SHP77 treated with DMSO at 0.1 percent for 48 hours (cell line): ENCODE measurements at places on chromosomes 2 and 18.

DNA sequence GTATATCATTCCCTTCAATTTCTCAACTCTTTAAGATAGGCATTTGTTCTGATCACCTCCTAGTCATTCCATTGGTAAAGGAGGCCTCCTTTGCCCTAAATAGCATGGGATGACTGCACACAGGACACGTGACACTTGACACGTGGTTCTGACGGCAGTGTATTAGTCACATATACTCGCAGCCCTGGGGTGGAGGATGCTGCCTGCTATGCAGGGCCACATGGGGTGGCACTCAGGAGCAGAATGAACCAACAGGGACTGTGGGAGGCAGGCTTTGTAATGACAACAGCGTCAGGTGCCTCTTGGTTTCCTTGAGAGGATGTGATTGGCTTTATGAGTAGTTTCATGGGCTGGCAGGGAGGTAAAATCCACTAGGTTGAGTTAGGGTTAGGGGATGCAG is 9.3 kb upstream of the KCNS3 start:
- no peak for DNase-seq

- DNase-seq = no peak
These were observed 456.8 kb downstream of the MTX2 start for GRCh38 chr2:176725873-176726645.

DNA sequence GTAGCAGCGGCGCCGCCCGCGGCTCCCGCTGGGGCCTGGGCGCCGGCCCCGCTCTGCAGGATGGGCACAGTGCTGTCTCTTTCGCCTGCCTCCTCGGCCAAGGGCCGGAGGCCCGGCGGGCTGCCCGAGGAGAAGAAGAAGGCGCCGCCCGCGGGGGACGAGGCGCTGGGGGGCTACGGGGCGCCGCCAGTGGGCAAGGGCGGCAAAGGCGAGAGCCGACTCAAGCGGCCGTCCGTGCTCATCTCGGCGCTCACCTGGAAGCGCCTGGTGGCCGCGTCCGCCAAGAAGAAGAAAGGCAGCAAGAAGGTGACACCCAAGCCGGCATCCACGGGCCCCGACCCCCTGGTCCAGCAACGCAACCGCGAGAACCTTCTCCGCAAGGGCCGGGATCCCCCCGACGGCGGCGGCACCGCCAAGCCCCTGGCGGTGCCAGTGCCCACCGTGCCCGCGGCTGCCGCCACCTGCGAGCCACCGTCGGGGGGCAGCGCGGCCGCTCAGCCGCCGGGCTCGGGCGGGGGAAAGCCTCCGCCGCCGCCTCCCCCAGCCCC is 369 bp downstream of the CDK5R2 start:
- DNase-seq = no peak

DNA sequence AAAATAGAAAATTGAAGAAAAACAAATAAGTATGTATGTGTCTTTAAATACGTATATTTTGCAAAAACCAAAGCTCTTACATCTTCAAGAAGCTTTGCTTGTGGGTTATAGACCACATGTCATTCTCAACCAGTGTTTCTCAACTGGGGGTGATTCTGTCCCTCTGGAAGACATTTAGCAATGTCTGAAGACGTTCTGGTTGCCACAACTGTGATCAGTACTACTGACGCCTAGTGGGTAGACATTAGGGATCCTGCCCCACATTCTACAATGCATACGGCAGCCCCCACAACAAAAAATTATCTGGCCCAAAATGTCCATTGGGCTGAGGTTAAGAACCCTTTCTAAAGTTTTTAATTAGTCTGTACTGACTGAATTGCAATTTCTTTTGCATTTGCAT is 48.4 kb downstream of the UNC50 start:
- no peak for DNase-seq

GRCh38 chr2:237403024-237403882 is 10.7 kb downstream of the COL6A3 start:
- DNase-seq = no peak

- DNase-seq = peak; percentile 13
These were observed at the start of gene FIGN for GRCh38 chr2:163735685-163736432. TSS of gene FIGN (minus strand) at chr2:163736008. CDS start at chr2:163734927, 1,081 bp downstream.

- no peak for DNase-seq
These were observed 449.5 kb upstream of the PKDCC start for GRCh38 chr2:41598161-41598894.

- DNase-seq = no peak
These were observed 127.5 kb upstream of the GAREM1 start for GRCh38 chr18:32598144-32598543.

- no peak for DNase-seq
These were observed at the start of gene SIGLEC15 for GRCh38 chr18:45825258-45826044. TSS of gene SIGLEC15 (plus strand) at chr18:45825675. CDS start at chr18:45825729, 54 bp downstream.

- no peak for DNase-seq
These were observed at the start of gene CD28 for GRCh38 chr2:203706403-203706802. TSS of gene CD28 (plus strand) at chr2:203706639. CDS start at chr2:203706697, 58 bp downstream.

DNA sequence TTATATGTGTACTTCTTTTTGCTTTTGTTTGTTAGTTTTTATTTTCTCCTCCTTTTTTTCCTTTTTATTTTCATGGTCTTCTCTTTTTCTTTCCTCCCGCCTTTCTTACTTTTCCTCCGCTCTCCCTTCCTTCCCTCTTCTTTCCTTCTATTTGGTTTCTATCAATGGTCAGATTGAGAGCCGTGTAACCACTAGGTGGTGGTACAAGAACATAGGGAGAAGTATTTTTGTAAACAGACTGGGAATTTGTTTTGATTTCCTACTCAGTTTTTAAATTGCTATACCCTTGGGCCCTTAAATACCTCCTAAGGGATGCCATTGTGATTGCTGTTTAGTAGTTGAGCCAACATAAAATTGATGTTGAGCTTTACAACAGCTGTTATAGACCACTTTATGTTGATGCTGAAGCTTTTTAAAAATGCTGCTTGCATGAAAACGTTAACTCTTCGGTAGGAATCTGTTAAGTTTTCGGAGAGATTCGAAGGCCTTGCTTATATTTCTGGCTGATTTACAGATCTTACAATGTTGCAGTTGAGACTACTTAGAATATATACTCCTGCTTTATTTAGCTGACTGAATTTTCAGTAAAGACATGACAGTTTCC is 124.2 kb downstream of the UBE2E3 start:
- DNase-seq = peak; percentile 14

- no peak for DNase-seq
These were observed 368.2 kb downstream of the CDH2 start for GRCh38 chr18:27808683-27809082.

- no peak for DNase-seq
These were observed 115.9 kb upstream of the ARHGAP28 start for GRCh38 chr18:6613581-6613980.

- no peak for DNase-seq
These were observed 166.0 kb upstream of the VWC2L start for GRCh38 chr2:214244847-214245246.

DNA sequence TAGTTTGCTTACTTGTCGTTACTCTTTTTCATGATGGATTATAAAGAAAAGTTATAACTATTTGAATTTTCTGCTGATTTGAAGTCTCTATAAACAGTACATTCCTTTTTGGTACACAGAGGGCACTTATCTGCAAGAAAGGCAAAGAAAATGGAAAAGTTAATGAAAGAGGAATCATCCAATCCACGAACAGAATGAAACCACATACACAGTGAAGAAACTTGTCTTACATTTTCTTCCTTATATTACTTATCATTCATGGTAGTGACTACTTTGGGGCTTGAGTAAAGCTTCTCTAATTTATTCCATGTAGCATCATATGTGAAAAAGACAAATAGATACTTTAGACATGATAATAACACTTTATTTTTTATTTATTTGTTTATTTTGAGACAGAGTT is 14.8 kb upstream of the ACTR3 start:
- no peak for DNase-seq

DNA sequence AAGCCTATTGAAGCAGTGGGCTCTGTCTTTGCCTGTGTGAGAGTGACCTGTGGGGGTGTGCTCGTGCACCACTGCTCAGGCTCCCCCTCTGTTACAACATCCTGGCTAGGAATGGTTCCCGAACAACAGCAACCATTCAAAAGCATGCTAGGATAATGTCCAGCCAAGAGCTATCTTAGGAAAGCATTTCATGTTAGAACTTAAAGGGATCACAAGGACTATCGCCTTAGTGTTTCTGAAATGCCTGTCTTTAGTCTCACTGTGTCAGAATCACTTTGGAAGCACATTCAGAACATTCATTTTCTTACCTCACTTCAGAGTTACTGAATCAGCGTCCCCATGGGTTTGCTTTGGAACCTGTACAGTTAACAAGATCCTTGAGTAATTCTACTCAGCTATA is 134.9 kb upstream of the DSEL start:
- no peak for DNase-seq

DNA sequence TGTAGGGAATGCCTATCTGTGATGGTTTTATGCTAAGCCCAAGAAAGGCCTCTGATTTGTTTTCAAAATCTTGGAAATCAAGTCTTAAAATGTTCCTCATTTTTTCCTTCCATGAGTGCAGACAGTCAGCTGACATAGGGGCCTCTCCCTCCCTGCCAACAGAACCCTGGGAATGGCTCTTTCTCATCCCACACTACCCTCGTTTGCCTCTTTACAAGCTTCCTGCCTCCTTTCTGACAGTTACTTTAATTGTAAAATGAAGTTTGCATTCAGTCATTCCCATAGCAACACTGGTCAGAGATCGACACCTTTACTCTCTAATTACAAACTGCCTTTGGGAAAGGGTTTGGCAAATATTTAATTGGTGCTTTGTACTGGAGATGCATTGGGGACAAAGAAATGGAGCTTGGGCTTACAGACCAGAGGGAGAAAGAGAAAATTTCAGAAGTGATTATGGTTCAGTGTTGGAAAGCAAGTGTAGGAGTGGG is 25.4 kb downstream of the KIF5C start:
- no peak for DNase-seq

DNA sequence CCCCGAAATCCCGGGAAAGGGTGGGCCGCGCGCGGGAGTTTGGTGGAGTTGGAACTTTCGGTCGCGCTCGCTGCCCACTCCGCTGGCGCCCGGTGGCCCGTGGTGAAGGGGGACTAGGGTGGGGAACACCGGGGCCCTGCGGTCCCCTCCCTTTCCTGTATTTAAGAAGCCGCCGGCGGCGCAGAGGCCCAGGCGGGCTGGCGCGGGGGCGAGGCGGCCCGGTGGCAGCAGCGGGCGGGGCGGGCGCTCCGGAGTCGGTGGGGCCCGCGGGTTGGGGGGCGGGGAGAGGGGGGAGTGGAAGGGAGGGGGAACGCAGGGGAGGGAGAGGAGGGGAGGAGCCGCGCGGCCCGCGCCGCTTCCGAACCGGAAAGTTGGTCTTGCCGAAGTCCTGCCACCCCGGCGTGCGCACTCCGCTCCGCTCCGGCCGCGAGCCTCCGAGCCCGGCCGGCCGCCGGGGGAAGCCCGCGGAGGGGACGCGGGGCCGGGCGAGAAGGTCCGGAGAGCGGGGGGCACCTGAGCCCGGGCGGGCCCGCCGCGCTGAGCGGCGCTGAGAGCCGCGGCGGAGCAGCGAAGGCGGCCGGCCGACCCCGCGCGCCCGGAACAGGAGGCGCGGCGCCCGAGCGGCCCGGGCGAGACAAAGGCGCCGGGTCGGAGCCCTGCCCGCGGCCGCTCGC is 425 bp upstream of the SALL3 start:
- no peak for DNase-seq

- DNase-seq = no peak
These were observed 65.1 kb downstream of the MAPK4 start for GRCh38 chr18:50624981-50625380.

DNA sequence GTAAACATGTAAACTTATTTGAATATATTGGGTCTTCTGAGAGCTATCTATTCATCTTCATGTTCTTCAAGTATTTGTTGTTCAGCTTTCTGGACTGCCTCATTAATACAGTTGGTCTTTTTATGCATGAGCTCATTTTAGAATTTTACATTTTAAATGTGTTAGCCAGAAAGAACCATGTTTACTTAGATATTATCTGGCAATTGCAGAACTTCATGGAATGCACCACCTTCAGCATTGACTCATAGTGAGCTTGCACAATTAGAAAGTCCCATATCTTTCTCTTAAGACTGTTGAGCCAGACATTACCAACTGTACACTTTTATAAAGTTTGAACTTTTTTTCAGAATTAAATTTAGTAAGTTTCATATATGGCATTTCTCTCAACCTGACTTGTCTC is 536.7 kb downstream of the RIT2 start:
- no peak for DNase-seq

DNA sequence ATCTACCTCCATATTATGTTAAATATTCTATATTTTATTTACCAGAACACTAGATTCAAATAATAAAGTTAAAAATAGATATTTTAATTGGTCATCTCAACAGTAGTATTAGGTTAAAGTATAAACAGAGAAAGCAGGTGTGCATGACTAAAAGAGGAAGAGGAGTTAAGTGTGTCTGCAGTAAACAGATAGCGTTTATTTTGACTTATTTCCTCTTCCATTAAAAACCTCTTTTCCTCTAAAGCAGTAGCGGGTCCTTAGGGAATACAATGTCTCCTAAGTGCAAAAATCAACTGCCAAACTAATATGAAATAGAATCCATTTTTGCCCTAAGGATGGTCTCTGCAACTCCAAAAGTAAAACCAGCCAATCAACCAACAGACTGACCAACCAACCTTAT is 27.7 kb downstream of the EIF2AK3 start:
- DNase-seq = no peak

GRCh38 chr2:54085069-54085468 is 30.3 kb upstream of the ACYP2 start:
- no peak for DNase-seq

GRCh38 chr2:158359846-158360245 is 96.7 kb downstream of the CCDC148 start:
- no peak for DNase-seq

- no peak for DNase-seq
These were observed 2.7 kb upstream of the MROH2A start for GRCh38 chr2:233775414-233775813.

DNA sequence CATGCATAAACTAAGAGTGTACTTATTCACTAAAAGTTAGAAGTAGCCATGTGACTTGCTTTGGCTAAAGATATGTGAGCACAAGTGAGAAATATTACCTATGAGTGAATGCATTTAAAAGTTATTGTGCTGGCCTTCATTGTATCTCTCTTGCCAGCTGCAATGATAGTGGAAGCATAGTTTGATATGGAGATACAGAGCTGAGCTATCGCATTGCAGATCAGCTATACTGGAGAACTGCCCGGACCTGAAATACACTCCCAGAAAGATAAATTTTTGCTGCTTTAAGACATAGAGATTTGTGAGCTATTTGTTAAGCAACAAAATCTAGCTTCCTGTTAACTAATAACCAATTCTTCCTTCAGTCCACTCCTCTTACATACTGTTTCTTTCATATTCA is 571.1 kb downstream of the CPS1 start:
- DNase-seq = no peak

DNA sequence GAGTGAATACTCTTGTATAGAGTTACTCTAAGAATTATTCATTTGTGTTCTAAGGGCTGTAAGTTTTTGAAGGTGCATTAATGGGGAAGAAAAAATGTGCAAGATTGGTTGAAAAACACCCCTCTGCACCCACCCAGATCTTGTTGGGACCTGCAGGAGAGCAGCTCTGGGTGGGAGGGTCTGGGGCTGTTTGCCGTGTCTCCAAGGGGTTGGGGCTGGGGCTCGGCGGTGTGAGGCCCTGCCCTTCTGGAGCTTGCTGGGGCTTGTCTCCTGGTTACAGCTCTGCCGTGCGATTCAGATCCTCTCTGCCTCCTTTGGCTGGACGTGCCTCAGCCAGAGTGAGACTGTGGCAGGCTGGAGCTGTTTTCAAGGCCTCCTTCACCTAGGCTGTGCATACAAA is 26.1 kb downstream of the IGFBP2 start:
- no peak for DNase-seq

GRCh38 chr18:63079114-63079513 is 240.5 kb downstream of the BCL2 start:
- DNase-seq = no peak
